HuH-7 (cell line): ENCODE measurements at places on chromosomes 16 and 17.
A peak's percentile ranks its signal among the peaks of the same experiment; 100 is the strongest.

DNA sequence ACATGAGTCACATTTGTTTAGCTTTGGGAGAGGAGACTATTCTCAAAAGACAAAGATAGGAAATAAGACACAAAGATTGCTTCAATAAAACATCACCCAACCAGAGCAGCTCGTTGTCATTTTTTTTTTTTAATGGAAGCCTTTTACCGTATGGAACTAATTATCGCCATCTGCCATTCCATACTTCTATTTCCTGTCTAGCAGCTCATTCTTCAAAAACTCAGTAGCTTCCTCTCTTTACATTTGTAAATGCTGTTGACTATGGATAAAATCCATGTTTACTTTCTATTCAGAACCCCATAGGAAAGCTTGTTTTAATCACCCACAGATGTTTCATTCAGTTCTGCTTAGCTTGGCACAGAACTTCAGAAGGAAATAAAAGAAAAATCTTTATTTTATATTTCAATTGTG, 110.0 kb upstream of the PSMD7 start:
- no peak for DNase-seq

DNA sequence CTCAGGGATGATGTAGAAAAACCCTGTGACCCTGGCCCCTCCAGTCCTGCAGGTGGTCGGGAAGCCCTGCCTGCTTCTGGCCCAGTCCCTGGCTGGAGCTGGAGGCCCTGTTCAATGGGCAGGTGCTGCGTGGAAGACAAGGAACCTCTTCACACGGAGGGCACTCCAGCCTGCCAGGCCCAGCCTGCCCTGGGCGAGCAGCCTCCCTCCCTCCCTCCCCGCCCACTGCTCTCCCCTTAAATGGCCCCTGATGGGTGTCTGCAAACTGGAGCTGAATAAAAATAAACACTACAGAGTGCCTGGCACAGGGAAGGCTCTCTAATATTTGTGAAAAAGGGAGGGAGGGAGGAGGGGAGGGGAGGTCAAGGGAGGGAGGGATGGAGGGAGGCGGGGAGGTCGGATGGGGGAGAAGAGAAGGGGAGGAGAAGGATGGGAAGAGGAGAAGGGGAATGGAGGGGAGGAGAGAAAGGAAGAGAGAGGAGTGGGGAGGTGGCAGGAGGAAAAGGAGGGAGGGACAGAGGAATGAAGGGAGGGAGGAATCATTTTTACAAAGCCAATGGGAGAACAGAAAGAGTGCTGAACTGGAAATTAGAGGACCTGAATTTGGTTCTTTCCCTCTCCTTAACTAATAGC, 222.8 kb upstream of the TNRC6C start:
- DNase-seq: no peak

DNA sequence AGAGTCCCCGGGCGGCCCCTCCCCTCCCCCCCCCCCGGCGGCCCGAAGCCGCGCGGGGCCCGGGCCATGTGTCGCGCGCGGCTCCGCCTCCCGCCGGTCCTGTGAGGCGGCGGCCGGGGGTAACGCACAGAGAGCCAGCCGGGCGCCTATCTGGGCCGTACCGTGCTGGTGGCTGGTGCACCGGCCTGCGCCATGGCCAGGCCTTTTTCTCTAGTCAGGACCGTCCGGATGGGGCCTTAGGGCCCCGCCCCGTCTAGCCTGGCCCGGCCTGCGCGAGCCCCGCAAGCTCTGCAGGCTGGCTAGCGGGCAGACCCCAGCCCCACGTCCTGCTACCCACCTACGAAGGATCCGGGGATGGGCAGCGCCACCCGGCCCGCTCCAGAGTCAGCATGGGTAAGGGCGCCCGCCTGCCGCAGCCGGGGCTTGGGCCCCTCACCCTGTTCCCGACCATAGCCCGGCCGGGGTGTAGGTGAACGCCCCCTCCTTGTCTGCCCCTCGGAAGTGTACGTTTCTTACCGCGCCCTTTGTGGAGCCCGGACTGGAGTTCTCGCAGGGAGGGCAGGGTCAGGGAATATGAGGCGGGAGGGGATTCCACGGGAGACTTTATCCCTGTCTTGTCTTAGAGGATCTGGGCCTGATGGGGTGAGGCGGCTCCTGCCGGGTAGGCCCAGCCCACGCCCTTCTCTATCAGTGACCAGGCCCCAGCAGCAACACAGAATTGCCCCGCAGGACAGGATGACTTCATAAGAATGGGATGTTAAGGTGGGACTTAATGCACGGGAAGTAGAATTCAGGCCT, at the start of gene CENPT:
CENPT (minus strand) TSS at position 630 of the 798 bp plus-strand sequence. CDS start 13,834 bp downstream, outside the sequence.
- no peak for DNase-seq

GRCh38 chr17:16106161-16106891, 106.7 kb downstream of the TTC19 start:
- DNase-seq: no peak

GRCh38 chr16:5791011-5791657, 693.5 kb upstream of the EEF2KMT start:
- DNase-seq: no peak

GRCh38 chr17:2770129-2770528, 20.7 kb upstream of the CCDC92B start:
- DNase-seq: no peak

DNA sequence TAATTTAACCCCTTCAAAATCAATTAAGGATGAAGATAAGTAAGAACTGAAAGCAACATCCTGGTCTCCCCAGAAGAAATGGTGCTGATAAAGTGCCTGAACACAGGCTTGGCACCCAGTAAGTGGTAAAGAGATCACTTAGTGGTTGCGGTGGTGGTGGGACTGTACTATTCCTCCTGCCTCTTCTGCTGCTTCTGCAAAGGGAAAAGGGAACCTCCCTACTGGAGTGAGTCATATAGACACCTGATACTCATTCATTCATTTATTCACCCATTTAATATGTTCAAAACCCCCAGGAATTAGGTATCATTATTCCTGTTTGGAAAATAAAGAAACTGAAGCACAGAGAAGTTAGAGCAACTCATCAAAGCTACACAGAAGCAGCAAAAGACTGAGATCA, 60.6 kb downstream of the CDYL2 start:
- DNase-seq: no peak

DNA sequence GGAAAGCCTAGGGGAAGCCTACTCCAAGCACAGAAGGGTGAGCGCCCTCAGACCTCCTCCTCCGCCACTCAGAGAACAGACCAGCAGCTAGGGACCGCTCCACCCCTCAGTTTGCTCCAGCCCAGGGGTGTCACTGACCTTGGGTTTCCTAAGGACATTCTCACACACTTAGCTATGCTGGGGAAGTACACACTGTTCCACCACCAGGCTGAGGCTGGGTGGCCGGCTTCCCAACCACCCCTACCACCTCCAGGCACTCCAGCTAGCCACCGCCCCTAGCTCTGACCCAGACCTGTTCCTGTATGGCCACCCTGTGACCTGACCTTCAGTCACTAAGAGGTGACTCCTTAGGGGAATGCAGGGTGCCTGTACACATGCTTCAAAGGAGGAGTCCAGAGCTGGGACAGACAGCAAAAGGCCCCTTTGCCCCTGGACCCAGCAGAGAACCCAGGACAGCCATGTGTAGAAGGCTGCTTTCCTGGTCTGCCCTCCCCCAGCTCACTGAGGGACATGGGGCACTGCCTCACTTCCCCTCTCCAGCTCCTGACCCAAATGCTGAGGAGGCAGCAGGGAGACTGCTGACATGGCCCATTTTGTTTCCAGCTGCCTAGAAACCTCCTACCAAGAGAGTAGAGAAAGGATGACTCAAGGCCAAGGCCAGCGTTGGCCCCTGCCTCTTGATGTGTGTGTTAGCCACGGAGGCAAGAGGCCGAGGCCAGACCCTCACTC, 6.7 kb downstream of the HSPB9 start:
- DNase-seq: no peak

DNA sequence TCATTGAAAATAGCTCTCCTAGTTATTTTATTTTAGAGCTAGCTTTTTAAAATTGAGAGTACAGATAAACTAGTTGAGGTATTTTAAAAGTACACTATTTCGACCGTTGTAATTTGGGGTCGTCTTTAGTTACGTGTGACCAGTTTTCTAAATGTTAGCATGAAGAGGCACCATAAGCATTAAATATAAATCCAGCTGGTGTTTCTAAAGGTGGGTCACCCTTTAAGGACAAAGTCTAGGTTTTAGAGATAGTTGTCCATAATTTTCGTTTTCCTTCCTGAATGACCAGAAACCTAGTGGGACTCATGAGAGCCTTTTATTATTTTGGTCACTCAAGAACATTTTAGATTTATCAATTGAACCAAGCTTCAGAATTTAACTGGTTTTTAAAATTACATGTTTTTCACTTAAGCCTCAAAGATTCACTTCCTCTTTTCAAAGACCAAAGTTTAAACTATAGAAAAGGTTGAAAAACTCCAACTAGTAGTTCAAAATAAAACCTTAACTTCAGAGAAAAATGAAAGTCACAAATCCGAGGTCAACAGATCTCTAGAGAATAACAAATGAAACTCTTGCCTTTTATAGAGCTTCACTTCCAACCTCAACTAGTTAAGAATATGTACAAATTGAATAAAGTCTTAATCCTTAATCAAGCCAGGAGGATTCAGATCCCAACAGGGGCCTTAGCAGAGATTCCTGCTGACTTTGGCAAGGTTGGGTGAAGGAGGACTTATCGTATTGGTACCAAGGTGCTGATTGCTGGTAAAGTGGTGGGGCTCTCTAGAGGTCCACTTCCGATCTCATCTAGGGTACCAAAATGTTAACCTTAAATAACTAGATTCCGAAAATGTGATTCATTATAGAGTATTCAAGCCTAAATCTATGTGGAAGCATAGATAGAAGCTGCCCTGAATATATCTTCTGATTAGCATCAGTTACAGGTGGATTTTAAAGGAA, 32.5 kb downstream of the PHKB start:
- DNase-seq: no peak

- peak; percentile 66 for DNase-seq
Observed at GRCh38 chr17:81551458-81552243, 502 bp downstream of the FAAP100 start.

DNA sequence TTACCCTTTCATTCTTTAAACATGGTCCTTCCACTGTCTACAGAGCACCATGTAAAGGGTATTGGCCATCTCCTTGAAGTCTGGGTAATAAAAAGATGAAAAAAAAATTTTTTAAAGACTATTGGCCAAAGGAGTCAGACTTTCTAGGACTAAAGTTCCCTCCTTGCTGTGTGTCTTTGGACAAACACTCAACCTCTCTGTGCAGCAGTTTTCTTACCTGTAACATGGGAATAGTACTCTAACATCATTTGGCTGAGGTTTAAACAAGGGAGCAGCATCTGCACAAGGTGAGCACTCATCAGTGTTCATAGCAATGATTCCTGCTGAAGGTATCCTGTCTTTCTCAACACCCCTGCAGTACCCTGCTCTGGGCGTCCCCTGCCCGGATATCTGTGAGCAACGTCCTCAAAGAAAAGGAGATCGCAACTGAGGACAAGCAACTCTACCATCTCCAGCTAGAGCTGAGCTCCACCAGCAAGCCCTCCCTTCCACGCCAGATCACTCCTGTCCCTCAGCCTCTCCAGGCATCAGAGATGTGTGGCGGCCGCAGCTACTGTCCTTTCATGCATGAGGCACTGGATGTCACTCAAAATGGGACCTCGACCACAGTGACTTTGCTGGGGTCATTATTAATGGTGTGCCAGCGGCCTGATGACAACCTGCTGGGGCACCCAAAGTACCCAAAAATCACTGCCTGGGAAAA, 29.5 kb upstream of the RPH3AL start:
- no peak for DNase-seq

DNA sequence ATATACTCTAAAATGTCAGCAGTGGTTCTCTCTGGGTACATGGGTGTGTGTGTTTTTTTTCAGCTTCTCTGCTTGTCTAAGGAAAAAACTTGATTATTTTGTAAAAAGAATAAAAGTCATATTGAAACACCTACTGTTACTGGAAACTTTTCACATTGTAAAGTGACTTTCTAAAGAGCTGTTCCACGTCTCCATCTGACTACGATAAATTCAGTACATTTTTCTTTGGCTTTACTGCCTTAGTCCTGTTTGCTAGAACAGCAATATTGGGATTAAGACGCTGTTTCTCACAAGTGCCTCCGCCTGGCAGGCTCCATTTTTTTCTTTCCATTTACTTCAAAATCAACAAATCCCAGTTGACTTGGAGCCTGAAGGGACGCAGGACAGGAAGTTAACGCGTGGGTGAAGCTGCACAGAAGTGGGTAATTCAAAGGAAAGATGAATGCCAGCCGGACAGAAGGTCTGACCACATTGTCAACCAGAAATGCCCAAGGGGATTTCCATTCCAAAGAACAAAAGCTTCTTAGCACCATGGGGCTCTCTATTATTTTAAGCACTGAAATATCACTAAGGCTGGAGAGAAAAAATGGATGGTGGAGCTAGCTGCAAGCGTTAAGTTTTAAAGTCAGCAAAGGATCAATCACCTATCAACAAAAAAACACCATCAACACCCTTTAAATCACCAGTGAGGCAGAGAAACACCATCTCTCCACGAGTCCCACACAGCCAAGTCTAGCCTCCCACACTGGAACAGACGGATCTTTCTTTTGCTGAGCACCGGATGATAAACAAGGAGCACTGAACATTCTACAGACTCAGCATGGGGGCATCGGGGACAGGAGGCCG, 8.4 kb downstream of the GLOD4 start:
- no peak for DNase-seq

- DNase-seq: no peak
Observed at GRCh38 chr17:16358394-16358793, 5.1 kb upstream of the CENPV start.

GRCh38 chr16:595942-596735, 6.3 kb downstream of the RAB40C start:
- no peak for DNase-seq

GRCh38 chr16:10168258-10168657, 14.0 kb downstream of the GRIN2A start:
- DNase-seq: no peak

- DNase-seq: peak; percentile 22
Observed at GRCh38 chr17:752620-753219, 656 bp upstream of the GEMIN4 start.

- DNase-seq: no peak
Observed at GRCh38 chr17:80191192-80191591, 21.4 kb downstream of the CARD14 start.

DNA sequence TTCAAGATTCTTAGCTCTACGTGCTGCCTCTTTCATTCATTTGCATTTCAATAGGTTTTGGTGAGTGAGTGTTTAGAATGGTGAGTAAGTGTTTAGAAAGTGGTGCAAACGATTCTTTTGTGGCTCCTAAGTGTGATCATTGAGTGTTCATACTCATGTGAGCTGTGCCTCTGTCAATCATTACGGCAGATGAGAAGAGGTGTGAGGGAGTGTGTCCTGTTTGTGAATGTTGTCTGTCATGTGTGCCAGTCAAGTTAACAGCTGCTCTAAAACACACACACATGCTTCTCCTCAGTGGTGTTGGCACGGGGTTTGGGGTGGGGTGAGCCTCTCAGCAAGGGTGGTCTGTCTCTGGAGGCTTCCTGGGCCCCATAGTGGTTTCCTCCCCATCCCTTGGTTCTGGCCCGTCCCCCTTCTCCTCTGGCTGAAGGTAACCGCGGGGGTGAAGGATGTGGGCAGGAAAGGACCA, 11.4 kb downstream of the MYL4 start:
- DNase-seq: no peak

DNA sequence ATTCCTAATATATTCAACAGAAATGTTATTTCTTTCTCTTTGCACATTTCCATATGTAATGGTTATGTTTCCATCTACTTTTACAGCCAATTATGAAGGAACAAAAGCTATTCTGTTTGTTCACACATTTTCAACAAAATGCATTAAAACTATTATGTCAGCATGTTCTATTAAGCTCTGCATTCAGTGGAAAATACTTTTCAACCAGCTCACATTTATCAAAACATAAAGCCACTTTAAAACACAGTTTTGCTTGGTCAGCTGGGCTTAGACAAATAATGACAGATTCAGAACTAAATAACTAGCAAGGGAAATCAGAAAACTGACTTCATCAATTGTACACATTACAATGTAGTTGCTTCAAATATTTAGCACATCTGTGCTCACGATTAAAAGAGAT, 6.9 kb downstream of the SALL1 start:
- DNase-seq: no peak

- no peak for DNase-seq
Observed at GRCh38 chr16:84369105-84369504, 767 bp downstream of the ATP2C2 start.
